ENCODE measurements at places on chromosomes 16 and 17.

DNA sequence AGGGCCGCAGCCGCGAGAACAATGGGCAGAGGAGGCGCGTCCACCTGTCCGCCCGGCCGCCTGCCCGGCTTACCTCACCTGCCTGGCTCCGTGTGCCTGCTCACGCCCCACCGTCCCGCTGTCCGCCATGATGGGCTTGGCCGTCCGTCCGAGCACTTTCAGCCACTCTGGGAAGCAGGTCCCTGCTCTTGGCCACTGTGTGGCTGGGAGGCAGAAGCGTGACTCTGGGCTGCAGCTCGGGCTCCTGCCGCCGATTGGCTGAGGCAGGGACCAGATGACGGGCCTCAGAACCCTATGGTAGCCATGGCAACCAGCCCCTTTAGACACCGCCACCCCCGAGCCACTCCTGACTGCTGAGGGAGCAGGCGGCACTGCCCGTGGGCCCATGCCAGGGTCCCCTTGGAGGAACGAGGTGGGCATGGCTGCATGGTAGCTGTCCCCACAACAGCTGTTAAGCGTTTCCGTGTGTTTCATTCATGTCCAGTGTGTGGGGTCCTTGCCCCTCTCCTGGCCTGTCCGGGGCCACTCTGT is 8.9 kb upstream of the AXIN1 start:
- DNase-seq = no peak

- DNase-seq = no peak
Observed at GRCh38 chr16:57795431-57795878, 6.8 kb downstream of the KIFC3 start.

DNA sequence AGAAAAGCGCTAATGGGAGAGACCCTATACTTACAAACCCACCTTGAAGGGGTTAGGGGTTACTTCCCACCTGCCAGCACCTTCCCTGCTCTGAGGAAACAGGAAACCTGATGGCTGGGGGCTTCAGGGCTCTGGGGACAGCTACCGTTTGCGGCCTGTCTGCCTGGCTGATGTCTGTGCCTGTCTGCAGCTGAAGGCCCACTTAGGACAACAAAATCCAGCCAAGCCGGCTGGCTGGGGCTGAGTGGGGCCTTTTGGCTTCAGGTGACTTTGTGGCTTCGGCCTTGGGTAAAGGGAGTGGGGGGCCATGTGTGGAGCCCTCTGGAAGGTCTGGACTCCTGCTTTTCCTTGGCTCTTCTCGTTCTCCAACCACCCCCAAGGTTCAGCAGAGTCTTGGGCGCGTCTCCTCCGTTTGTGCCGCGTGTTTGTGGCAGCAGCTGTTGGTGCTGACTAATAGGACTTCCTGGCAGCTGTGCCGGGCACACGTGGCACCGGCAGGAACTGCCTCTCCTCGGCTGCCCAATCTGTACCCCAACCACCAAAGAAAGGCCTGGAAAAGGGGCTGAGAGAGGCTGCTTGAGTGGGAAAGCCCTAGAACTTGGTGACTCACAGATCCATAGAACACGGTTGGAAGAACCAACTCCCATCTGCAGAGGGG is 186.7 kb downstream of the MSI2 start:
- no peak for DNase-seq

- DNase-seq = no peak
Observed at GRCh38 chr16:84166796-84167695, 19.8 kb downstream of the TAF1C start.

DNA sequence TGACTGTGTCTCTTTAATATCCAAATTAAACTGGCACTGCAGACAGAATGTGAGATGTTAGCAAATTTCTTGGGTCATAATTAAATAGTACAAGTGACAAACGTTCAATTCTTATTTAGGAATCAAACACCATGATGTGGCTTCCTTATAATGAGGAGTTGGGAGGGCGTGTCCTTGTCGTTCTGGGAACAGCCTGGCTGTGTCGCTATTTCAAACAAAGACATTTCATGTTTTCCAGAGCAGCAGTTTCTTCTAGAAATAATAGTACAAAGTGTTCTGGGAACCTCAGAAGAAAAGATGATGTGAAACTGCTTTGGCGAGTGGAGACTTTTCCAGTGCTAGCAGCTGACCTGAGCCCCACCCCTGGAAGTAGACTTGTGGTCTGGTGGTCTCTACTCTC is 301.7 kb upstream of the N4BP1 start:
- DNase-seq = no peak

- no peak for DNase-seq
Observed at GRCh38 chr17:11944587-11944986, 52.7 kb downstream of the ZNF18 start.

- DNase-seq = no peak
Observed at GRCh38 chr16:82784573-82784968, 157.8 kb downstream of the CDH13 start.

DNA sequence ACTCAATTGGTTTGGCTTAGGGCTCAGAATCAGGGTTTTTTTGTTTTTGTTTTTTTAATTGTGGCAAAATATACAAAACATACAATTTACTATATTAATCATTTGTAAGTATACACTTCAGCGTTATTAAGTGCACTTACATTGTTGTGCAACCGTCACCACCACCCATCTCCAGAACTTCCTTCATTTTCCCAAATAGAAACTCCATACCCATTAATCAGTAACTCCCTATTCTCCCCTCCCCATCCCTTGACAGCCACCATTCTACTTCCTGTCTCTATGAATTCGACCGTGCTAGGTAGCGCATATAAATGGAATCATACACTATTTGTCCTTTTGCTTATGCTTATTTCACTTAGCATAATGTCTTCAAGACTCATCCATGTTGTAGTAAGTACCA is 45.2 kb upstream of the DHX40 start:
- no peak for DNase-seq

- no peak for DNase-seq
Observed at GRCh38 chr16:69513180-69513966, 52.4 kb upstream of the NFAT5 start.

DNA sequence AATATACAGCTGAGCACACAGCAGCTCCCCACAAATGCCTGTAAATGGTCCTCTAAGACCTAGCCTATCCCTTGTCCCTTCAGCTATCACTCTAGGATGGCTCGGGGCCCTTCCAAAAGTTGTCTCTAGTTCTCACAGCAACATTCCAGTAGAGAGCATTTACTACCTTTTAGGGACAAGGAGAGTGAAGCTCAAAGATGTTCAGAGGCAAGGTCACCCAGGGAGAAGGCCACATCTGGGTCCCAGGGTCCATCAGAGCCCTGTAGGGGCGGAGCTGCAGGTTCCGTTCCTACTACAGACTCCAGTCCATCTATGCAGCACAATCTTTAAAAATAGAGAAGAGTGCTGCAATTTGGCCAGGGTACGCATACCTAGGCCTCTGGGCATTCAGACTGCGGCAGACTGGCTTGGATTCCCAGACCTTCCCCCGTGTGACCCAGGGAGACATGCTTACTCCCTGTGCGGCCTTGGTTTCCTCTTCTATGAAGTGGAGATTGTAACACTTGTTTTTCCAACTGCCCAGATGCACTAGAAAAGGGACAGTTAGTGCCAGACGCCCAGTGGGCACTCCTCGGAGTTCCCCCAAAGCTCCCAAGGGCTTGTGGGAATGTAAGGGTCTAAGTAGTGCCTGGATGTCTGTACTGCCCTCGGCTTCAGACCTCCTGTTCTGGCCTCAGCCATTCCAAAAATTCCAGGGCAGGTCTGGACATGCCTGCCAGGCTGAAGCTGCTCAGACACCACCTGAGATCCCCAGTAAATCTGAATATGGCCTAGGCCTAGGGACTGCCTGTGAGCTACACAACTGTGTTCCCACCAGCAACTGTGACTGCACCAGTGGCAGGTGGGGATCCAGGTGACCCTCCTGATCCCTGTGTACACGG is 2.5 kb downstream of the SLC12A4 start:
- no peak for DNase-seq

DNA sequence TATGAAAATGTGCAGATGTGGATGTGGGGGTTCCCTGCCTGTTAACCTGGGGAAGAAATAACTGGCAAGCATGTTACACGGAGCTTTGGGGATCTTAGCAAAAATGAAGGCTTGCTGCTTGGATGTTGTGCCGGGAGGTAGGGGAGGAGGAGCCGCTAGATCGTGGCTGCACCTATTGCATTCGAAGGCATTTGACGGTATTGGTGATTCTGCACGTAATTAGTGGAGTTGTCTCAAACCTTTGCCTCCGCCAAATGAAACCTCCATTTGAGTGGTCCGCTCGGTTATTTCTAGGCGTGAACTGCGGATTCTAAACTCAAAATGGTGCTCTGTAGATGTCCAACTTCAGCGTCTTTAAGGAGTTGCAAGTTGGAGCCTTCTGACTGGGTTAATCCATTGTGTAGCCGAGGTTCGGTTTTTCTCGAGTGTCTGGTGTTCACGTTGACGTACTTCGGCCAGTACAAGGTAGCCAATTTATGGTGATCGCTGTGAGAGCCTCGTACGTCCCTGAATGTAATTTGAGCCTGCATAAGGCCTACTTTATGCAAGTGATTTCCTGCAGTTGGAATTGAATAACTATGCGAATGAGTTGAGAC is 1.5 kb downstream of the TNRC6C start:
- no peak for DNase-seq

DNA sequence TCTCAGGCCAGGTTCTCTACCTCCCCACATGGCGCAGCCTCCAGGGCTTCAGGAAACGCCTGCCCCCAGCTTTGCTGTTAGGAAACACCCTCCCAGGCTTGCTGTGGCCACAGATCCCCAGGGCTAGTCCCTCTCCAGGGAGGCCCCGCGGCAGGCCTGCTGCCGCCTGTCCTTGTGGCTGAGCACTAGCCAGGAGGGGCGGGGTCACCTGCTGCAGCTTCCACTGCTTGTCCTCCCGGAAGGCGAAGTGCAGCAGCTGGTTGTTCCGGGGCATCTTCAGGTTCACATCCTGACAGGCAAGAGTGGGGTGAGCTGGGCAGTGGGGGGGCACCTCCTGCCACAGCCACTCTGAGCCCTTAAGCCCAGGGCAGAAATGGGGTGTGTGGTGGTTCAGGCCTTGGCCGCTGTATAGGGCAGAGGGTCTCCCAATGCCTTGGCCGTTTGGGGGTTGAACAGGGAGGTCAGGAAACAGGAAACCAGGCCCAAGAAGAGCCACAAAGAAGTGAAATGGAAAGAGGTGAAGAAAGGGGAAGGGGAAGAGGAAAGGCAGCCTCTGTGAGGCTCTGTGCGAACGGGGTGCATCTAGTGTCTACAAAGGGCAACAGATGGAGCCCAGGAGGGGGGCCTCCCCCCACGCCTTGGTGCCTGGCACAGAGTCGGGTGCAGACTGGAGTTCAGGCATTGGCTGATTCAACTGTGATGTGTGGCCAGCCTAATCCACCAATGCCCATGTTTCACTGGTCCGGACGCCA is 2.0 kb downstream of the ROGDI start:
- peak; percentile 64 for DNase-seq

DNA sequence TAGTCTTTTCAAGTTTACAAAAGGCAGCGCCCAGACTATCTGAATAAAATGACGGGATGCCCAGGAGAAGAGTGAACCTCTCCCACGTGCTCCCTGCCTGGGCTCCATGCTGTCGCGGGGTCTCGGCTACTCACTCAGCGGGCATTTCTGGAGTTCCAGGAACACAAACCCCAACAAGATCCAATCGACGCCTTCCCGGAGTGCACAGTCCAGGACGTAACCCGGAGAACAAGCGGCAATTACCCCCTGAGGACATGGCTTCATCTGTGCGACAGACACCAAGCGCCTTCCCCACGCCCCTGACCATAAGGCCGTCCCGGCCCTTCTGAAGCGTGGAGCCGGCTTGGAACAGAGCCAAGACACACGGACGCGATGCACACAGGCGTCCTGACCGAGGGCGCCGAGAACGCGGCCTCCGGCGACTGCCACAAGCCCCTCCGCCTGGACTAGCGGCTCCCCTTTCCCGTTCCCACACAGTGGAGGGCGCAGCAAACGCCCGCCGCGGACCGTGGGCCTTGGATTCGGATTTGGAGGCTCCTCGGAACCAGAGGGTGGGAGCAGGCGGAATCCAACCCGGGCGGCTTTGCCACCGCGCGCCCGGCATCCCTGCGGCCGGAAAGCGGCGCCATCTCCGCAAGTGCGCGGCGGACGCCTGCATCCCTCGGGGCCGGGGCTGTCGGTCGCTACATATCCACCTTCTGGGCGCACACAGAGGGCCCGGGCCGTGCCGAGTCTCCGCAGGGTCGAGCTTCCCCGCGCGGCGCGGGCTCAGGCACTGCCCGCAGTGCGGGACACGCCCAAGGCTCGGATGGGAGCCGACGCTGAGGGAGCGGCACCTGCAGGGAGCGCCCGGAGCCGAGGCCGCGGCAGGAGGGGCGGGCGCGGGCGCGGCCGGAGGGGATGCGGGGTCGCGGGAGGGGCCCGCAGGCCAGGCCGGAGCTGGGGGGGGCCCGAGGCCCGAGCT is 725 bp downstream of the ABCA3 start:
- peak; percentile 49 for DNase-seq

- no peak for DNase-seq
Observed at GRCh38 chr16:66511602-66512271, 38.2 kb downstream of the TK2 start.

GRCh38 chr17:61087024-61087423 is 312.6 kb upstream of the TBX2 start:
- no peak for DNase-seq

DNA sequence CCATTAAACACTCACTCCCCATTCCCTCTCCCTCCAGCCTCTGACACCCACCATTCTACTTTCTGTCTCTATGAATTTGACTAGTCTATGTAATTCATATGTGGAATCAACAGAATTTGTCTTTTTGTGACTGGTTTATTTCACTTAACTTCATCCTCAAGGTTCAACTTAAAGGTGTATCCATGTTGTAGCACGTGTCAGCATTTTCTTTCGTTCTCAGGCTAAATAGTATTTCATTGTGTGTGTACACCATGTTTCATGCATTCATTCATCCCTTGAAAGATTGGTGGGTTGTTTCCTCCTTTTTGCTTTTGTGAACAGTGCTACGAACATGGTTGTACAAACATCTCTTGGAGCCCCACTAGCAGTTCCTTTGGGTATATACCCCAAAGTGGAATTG is 36.0 kb downstream of the ATP2C2 start:
- no peak for DNase-seq

DNA sequence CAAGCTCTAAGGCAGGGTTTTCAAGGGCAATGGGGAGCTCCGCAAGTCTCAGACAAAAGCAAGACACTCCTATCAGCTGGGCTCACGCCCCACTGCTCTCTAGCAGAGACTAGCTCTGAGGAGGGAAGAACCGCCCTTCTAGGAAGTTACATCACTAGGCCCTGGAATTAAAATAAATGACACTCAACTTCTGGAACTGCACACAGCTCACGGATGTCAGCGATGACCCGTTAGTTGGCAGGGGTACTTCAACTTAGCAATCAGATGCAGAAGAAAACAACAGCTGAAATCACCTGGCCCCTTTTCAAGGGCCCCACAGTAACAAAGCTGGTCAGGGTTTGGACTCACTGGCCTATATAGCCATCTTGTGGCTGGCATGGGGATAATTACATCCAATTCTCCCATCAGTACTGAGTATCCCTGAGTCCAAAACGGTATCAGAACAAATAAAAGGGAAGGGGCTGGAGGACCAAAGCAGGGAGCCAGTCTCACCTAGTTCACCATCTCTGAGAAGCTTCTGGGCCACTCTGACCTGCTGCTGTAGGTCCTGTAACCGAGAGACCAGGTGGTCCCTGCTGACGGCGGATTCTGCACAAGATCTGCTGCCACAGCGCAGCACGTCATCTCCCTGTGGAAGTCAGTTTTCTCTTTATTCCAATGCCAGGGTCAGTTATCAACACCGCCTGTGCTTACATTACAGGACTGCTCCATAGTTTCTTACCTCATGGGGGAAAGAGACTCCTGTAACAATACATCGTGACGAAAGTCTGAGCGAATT is 22.2 kb downstream of the SERPINF1 start:
- peak; percentile 57 for DNase-seq

Measured in liver (tissue), 10 donors.